ENCODE measurements at places on chromosomes 7 and 10.

DNA sequence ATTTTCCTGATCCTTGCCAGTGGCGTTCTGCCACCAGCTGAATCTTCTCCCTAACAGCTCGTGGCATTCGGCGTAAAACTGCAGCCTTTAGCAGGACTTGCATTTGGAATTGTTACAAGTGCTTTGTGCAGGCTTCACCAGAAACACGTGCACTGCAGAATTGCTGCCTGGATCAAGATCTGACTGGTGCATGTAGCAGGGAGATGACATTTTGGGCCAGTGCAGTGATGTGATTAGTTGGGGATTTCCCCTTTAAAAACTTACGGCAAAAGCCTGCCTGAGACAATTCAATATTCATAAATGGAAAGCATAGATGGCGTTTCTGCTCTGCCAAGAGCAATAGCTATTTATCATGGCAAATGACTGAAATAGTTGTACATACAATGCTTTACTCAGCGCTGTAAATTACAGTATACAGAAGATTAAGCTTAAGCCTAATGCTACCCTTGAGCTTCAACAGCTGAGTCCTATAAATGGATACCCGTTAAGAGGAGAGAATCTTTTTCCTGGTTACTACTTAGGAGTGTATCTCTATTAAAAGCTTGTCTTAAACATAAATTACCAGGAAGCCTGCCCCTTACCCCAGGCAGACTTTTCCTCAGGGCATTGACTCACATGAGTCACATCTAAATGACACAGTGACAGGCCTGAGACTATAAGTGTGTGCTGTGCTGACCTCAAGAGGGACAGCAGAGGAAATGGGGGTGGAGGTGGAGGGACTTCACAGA lies 106.3 kb downstream of the ATXN7L1 start:
- no peak for DNase-seq

DNA sequence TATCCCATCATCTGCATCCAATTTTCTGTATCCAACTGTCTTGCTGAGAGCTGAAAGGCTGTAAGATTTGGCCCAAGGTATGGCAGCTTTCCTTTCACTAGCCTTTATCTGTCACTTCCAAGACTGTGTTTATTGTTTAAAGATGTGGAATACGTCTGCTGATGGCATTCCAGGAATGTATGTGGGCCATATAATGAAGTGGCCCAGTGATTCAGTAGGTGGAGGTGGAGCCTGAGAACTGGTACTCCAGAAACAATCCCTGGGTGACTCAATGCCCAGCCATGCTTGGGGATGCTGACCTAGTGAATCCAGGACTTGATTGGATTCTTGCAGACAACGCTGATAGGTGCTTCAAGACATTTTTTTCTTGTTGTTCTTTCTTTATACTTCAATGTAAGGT lies 13.5 kb downstream of the NEUROD6 start:
- DNase-seq: no peak

DNA sequence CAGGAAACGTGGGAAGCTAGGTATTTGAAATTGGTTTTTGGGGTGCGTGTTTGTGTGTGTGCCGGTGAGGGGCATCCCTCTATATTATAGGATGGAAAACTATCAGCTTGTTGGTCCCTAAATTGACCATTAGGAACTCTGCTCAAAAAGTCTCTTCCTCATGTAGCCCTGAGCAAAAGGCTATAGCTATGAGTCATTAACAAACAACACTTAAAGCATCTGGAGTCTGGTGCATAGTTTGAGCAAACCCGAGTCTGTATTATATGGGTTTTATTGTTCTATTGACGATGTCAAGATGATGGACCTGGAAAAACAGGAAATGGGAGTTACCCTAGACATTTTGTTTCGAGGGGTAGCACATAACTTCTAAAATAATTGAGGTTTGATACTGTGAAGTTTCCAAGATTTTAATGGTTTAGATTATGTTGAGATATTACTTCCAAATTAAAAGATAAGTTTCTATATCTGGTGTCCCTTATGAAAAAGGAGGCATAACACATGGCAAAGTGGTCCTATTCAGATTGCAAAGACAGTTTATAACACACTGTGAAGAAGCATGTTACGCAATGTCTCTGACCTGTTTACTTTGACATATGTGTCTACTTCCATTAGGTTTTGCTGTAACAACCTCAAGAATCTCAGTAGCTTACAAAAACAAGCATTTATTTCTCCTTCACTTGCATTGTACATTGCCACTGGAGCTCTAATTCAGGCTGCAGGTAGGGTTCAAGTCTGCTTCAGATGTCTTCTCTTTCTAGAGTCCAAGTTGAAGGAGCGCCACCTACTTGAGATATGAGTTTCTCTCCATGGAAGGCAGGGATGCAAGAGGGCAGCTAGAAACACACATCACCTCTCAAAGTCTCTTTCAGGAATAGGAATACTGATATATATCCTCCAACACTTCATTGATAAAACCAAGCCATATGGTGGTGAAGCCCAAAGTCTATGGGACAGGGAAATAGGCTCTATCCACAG lies 357.7 kb downstream of the PHF14 start:
- no peak for DNase-seq

GRCh38 chr10:62893036-62893435 lies 76.9 kb upstream of the EGR2 start:
- no peak for DNase-seq

- DNase-seq: no peak
Observed at GRCh38 chr7:115984105-115984504, 46.5 kb downstream of the TFEC start.

DNA sequence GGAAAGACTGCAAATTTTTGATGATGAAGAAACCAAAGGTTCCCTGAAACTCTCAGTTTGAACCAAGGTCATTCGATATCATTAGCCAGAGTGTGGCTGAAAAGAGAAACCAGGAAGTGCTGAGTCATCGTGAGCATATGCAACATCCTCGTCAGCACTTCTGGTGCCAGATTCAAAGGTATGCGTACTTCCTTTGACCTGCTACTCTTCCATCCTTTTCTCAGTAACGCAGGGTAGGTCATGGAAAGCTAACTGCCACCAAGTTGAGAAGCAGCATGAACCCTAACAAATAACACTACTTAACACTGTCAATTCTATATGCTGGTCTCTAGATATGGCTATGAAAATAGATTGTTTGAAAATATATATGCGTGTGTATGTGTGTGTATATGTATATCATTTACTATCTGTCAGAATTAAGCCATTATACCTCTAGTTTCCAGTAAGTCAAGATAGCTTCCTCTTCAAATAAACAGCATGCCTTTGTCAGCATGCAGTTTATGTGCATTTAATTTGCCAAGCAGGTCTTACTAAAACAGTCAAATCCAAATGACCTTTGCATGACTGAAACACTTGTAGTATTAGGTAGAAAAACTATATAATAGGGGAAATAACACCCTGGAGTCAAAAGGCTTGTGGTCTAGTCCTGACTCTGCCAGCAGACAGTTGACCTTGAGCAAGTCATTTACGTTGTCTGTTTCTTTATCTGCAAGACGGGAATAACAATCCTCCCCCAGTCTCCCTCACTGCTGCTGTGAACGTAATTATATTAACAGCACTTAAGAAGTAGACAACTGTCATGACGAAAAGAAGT lies 26.4 kb downstream of the CDK6 start:
- DNase-seq: no peak

DNA sequence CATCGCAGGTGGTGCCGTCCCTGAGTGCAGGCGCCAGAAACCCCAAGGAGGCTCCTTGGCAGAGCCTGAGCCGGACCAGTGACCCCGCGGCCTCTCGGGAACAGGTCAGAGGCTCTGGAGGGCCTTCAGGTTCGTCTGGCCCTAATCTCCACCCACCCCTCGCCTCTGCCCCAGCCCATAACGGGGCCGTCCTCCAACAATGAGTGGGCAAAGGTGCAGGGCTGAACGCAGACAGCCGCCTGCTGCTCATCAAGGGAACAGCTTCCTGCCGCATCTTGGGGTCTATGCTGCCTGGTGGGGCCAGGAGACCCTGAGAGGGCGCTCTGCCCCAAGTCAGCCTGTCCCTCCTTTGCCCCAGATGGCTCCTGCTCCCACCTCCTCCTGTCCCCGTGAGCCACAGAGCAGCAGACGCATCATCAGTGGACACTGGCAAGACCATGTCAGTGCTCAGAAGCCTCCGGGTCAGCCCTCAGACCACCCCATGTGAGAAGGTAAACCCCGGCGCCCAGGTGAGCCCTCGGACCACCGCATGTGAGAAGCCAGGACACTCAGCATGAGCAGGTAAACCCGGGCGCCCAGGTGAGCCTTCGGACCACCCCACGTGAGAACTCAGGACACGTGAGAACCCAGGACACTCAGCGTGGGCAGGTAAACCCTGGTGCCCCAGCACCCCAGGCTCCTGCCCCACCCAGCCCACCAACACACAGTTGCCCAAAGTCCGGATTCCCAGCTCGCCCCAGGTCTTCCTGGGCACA lies 142.0 kb downstream of the PTPRN2 start:
- no peak for DNase-seq

- no peak for DNase-seq
Observed at GRCh38 chr10:49408519-49409306, 12.8 kb upstream of the DRGX start.

- DNase-seq: no peak
Observed at GRCh38 chr7:151361193-151361959, 19.8 kb downstream of the NUB1 start.

DNA sequence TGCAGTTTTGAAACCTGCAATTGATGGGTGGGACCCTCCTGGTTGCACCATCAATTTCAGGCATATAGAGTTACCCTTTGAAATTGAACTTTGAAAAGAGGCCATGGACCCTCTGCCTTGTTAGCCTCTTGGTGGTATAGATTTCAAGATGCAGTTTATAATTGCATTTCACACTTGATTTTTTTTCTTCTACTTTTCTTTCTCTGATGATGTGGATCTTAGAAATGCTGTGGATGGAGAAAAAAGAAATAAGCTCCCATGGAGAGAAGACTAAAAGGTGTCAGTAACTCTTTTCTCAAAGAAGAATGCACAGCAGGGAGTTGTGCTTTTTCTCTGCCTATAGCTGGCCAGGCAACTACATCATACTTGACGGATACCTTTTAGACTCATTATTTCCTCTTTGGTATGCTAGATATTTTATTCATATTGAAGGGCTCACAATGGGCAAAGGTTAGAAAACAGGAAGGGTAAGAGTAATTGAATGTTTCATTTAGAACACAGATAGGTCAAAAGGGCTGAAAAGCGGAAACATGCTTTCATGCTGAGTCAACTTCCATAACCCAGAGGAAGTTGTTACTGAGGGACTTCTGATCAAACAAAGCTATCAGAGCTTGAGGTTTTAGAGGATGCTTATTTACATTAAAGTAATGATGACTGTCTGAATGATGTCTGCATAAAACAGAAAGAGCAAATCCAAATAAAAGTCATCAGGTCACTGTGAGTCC lies 773.2 kb upstream of the LRRN3 start:
- no peak for DNase-seq

DNA sequence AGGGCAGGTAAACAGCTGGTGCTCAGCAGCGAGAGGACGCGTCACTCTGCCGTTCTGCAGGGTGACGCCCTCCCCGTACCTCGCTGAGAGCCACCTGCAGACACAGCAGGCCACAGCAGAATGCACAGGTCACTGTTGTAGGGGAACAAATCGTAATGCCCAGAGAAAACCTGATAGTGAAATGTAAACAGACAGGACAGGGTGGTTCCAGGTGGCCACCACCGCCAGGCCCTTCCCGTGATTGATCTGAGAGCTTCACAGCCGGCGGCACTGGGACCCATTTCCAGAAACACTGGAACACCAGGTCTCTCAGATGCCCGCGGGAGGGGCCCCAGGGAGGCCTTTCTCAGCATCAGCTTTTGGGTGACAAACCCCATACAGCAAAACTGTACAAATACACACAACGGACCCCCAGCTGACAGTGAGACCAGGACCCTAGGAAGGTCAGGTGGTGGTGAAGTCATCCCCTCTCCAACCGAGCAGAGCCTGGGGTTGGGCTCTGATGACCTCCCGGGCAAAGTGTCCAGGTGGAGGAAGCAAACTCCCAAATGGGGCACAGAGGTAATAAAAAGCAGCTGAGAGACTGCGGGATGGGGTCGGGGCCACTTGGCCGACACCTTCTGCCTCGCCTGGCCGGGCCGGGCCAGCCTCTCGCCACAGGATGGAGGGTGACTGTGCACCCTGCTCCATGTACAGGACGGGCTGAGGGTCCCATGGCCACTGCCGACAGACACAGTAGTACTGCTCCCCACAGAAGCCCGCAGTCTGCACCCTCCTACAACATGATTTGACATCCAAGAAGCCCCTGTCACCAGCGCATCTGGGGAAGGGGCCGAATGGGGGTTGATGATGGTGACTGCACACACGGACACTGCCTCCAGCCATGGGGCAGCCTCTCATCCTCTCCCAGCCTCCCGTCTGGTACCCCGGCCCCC lies 4.6 kb downstream of the BHLHA15 start:
- no peak for DNase-seq

GRCh38 chr10:113427236-113427735 lies 125.6 kb upstream of the HABP2 start:
- DNase-seq: no peak

DNA sequence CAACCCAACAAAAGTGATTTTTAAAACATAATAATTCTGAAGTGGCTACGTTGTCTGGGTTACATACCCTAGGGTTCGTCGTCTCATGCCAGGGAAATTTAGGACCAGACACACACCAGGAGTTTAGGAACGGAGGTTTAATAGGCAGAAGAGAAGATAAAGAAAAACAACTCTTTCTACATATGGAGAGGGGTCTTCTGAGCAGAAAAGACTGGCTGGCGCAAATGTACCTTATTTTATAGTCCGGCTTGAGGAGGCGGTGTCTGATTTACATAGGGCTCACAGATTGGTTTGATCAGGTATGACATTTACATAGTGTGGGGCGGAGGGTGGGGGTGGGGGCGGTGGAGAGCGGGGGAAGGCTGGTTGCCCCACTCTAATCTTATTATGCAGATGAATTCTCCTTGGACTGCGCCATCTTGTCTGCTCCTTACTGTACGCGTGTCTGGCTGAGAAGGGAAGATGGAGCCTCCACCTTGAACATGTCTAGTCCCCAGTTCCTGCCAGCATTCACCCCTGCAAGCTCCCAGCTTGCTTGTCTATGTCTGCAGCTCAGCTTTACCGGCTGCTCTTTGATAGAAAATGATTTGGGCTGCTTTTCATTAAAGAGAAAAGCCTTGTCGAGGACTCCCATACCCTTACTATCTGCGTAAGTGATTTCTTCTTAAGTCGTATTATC lies 98.7 kb downstream of the RALA start:
- DNase-seq: no peak

DNA sequence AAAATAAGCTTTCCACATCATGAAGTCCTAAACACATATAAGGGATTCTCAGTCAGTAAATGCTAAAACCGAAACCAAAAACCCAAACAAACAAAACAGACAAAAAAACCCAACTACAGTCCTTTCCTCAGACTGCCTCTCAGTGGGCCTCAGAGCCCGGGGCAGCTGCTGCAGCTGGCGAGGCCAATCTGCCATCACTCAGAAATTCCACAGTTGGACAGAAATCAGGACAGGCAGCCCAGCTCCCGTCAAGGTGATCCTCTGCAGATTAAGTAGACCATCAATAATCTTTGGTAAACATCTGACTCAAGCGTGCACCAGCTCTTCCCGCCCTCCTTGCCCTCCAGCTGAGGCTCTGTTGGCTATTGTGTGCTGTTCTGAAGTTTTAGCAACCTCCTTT lies 142.2 kb downstream of the ATXN7L1 start:
- DNase-seq: no peak

- no peak for DNase-seq
Observed at GRCh38 chr10:54501929-54502328, 299.1 kb downstream of the PCDH15 start.

- no peak for DNase-seq
Observed at GRCh38 chr10:14635043-14635710, 139.5 kb downstream of the FAM107B start.

GRCh38 chr10:77286531-77287508 lies 350.8 kb downstream of the KCNMA1 start:
- no peak for DNase-seq

All from naive B cell (primary cell).